ENCODE measurements at places on chromosomes 4 and X.

DNA sequence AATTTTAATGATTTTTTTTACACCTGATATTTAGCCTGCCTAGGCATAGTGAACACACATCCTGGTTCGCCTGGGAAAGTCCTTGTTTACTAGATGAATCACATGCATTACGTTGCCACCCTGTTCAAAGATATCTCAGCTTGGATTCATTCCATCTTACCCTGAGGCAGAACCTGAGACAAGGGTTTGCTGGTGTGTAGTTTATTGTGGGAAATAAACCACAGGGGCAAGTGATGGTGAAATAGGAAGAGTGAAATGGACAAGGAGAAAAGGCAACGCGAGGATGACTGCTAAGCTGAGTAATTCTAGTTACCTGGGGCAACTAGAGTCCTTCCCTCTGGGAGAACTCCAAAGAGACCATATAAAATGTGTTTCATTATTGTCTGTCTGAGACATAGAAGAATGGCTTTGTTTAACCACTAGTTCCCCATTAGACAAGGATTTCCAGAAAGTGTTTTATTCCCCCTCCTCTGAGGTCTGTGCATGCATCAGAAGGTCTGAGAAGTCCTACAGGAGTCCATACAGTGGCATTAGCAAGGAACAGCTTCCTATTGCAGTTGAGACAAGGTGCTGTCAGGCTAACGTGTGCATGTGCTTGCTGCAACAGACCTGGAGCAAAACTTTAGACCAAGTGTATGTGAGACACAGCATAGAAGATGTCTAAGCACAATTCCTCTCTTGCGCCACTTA, 797.3 kb upstream of the FRG1 start:
- no peak for DNase-seq

- no peak for DNase-seq
Measured at GRCh38 chrX:55135171-55135570, 46.4 kb downstream of the PAGE2 start.

DNA sequence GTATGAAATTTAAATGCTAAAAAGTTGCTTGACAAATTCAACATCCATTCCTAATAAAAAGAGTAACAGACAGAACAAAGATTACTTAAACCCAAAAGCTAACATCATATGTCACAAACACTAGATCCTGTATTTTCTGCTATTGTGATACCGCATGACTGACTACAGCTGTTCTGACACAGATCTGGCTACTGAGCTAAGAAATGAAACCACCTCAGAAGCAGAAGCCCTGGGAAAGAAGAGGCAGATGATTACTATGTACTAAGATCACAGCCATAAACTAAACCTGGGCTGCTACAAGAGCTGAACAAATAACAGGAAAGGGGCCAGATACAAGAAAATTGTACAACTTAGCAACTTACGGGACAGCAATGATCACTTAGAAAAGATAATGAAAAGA, 9.4 kb downstream of the LETM1 start:
- DNase-seq: no peak

- DNase-seq: peak; percentile 71
Measured at GRCh38 chr4:1668488-1668840, 15.6 kb downstream of the FAM53A start.

GRCh38 chr4:1541449-1542225, 135.4 kb upstream of the NKX1-1 start:
- peak; percentile 86 for DNase-seq

GRCh38 chr4:105845559-105845958, 49.7 kb upstream of the NPNT start:
- no peak for DNase-seq

GRCh38 chr4:1356181-1356998, 9.4 kb downstream of the UVSSA start:
- DNase-seq: peak; percentile 95

- DNase-seq: no peak
Measured at GRCh38 chr4:12943069-12943468, 541.1 kb downstream of the RAB28 start.

- peak; percentile 11 for DNase-seq
Measured at GRCh38 chrX:5644776-5645175, 583.9 kb downstream of the NLGN4X start.

DNA sequence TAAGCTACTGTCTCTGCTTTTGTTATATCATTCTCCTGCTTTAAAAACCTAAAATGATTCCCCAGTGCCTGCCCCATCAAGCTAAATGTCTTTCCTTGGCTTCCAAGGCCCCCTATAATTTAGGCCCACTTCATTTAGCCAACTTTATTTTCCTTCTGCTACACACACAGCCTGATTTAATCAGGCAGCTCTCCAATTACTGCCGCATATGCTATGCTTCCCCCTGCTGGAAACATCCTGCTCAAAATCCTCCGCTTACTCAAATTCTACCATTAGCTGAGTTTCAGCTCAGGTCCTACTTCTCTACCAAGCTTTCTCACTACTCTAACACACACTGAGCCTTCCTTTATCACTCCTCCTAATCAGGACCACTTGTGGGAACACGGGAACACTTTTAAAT, 17.0 kb downstream of the LAMP2 start:
- DNase-seq: peak; percentile 31

- no peak for DNase-seq
Measured at GRCh38 chrX:52031371-52031770, 37.6 kb downstream of the MAGED4B start.

GRCh38 chrX:5780821-5781220, 447.8 kb downstream of the NLGN4X start:
- no peak for DNase-seq

GRCh38 chr4:126213996-126214395, 899.2 kb downstream of the FAT4 start:
- no peak for DNase-seq

DNA sequence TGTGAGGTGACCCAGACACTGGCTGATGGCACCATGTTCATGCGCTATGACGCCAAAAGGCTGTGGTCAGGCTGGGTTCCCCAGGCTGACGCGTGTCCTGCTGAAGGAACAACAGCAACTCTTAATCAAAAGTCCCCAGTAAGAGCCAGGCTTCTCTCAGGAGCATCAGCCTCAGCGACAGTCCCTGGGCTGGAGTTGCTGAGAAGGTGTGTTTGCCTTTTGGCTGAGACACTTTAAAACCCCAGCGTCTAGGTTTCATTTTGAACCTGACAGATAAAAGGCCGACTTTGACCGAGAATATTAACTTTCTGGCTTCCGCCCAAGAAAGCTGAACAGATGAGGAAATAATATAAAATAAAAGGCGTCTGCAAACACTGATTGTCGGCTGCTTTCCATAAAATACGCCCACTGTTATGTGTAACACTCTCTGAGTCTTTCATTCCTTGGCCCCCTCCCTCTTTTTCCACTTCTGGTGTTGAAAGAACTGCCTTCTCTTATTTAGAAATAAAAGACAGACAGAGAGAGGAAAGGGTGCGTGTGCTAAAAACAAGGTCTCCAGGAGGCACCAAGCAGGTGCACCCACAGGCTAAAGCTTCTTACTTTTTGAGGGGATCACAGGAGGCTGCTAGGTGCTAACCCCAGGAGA, 373.6 kb downstream of the MID1IP1 start:
- no peak for DNase-seq

DNA sequence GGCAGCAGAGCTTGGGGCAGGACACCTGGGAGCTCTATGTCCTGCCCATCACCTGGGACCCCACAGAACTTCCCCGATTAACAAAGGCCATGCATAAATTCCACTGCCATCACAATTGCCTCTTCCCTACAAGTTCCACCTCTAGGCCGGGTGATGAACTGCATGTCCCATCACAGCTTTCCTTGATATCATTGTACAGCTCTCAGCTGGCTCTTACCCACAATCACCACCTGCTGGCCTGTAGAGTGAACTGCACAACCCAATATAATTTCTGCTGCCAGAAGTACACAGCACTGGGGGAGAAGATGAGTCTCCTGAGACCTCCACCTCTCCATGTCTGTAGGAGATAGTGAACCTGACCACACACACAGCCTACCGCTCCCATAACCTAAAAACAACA, 285.0 kb upstream of the AADAT start:
- peak; percentile 31 for DNase-seq

GRCh38 chr4:5423670-5424069, 284.7 kb downstream of the EVC2 start:
- peak; percentile 17 for DNase-seq

DNA sequence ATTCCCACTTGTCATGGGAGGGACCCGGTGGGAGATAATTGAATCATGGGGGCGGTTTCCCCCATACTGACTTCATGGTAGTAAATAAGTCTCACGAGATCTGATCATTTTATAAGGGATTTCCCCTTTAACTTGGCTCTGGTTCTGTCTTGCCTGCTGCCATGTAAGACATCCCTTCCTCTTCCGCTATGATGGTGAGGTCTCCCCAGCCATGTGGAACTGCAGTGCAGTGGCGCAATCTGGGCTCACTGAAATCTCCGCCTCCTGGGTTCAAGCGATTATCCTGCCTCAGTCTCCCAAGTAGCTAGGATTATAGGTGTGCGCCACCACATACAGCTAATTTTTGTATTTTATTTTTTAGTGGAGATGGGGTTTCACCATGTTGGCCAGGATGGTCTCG, 2.9 kb downstream of the HPGDS start:
- DNase-seq: no peak

GRCh38 chr4:15577508-15577907, 77.6 kb downstream of the FBXL5 start:
- no peak for DNase-seq

DNA sequence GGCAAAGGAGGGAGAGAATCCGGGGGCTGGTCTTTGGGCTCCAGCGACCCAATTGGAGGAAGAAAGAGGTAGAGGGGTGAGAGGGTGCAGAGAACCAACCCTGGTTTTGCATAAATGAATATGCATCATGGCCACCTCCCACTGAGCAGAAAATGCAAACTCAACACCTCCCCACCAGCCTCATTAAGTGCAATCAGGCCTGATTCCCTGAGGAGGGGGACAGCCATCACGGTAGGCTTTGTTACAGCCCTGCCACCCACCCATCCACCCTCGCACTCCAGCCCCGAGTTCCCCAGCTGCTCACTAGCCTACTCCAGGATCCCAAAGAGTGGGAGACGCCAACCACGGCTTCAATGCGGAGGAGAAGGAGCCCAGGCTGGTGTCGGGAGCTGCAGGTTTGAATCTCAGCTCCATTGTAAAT, 48.3 kb upstream of the MAN2B2 start:
- DNase-seq: peak; percentile 89

GRCh38 chr4:178309890-178310289, 867.7 kb upstream of the AGA start:
- DNase-seq: no peak

DNA sequence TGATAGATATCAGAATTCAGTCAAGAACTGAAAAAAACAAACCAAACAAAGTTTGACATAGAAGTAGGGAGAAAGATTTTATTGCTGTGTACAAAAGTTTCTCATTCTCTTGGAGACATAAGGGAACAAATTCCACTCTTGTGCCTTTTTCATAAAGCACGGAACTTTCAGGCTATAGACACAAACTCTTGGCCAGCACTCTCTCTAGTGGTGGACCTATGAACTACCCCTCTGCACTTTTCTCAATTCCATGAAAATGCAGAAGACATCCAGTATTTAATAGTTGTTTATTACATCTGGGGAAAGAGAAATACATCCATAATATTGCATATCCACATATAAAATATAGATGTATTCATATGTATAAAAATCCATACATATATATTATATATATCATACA, 291.6 kb upstream of the HS3ST1 start:
- DNase-seq: peak; percentile 41

DNA sequence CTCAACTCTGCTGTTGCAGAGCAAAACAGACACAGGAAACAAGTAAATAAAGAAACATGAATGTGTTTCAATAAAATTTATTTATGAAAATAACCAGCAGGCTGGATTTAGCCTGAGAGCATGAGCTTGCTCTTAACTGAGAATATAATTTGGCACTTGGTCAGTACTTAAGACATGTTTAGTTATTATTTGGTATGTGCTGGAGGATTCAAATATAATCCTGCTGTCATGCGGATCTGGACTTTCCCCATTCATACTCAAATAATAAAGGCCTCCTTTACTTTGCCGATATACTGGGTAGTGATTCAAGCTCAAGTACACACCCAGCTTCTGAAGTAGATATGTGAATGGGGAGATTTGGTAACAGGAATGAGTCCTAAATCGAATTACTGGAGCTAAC, 465.5 kb upstream of the HS3ST1 start:
- no peak for DNase-seq

DNA sequence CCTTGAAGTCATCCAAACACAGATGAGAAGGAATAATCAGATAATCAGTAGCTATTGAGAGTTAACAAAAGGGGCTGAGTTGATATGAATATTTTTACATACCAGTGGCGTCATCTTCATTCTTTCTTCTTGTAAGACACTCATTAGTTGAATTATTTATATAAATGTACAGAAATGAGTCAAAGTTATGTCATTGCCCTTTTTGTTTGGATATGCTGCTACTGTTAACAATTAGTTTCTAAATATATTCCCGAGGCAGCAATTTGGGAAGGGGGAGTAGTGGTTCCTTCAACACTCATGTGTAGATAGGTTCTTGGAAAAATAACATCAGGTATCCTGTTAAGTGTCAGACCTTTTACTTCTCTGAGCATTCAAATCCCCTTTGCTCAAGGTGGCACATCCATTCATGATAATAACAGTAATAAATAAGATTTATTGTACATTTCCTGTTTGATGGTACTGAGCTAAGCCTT, 436.6 kb downstream of the SPRY1 start:
- no peak for DNase-seq

DNA sequence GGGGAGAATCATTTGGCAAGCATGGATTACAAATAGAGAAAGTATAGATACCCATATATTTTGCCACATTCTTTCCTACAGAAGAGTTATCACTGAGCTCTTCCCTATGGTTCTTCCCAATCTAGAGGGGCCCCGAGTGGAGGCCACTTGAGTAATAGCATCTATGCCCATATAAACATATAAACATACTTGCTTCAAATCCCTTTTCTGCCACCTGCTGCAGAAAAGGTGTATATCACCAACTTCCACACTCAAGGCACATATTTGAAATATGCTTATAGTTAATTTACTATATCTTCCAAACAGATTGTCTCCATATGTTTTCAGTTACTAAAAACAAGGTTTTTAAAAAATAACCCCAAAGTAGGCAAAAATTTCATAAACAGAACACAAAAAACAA, 642.8 kb upstream of the DIPK2B start:
- DNase-seq: no peak

DNA sequence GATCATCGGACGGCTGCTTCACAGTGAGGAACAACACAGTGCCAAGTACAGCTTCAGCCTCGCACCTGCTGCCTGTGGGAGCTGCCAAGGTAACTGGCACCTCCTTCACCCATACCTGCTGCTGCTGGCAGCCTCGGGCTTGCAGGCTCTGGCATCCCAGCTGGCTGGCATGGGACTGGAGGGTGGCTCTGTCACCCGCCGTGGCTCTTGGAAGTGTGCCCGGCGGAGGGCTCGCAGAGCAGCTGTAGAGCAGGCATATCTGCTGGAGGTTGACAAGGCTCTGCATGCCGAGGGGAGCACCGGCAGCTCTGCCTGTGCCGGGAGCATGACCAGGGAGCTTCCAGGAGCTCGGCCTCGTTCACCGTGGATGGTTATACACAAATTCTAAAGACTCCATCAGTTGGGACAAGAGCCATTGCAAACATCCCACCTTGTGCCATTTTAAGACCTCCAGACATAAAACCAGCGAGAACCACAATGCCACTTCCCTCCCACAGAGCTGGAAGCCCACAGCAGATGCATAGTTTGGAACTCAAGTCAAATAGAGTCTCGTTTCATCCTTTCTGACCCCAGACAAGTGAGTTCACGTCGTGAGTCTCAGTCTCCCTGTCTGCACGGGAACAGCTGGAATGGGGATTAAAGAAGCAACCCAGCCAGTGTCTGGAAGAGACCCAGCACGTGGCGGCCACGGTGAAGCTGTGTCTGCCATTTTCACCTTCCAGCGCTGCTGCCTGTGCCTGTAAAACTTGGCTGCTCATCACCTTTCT, 84.3 kb upstream of the PSAPL1 start:
- DNase-seq: no peak

All from H7 (cell line).